ENCODE measurements at places on chromosomes 6 and 20.

DNA sequence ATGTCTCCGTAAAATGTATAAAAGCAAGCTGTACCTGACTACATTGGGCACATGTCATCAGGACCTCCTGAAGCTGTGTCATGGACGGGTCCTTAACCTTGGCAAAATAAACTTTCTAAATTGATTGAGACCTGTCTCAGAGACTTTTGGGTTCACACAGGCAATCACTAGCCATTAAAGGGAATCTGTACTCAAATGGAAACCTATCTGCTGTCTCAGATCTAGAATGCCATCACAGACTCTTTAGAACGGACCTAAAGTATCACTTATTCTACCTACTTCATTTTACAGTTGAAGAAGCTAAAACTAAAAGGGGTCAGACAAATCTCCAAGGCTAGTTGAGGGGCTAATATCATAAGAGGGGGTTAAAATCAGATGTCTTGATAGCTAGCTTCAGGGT is 11.1 kb downstream of the SAMD3 start:
- DNase-seq, result no peak

DNA sequence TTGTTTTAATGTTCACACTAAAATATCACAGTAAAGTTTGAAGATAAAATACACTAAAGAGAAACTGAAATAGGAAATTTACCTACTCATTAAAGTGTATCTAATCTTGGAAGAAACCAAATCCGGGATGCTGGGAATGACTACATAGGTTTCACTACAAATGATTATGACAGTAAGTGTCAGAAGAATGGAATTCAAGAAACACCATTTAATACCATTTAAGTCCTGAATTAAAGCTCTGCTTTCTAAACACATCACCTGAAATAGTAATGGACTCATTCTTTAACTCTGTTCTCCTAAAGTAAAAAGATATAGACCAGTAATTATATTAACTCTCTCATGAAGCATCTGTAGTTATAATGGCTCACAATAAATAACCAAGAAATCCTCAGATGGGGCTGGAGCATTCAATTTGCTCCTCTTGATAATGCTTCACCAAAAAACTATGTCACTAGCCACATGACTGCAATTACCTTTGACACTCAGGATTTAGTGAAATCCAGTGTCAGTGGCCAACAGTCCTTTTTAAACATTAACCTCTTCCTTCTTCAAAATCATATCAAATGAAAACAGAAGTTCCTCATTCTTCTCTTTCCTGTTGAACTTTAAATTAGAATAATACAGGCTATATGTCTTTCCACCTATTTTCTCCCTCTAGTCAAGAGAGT is 41.4 kb downstream of the MAP7 start:
- DNase-seq, result peak; percentile 69

- peak; percentile 18 for DNase-seq
These were observed 38.6 kb downstream of the TAF4 start for GRCh38 chr20:62027116-62027515.

GRCh38 chr20:31566319-31566657 is 38.8 kb upstream of the ID1 start:
- DNase-seq, result no peak

GRCh38 chr6:100504786-100505737 is 40.3 kb upstream of the SIM1 start:
- DNase-seq, result peak; percentile 88

- DNase-seq, result no peak
These were observed 188.8 kb downstream of the FARS2 start for GRCh38 chr6:5450073-5450472.

All from renal cortical epithelial cell (primary cell).